ENCODE measurements at places on chromosomes 5 and 9.

- no peaks in the 10 kb centered on the region for H3K4me1 ChIP-seq
- no peak for DNase-seq
- no peaks in the 10 kb centered on the region for H3K36me3 ChIP-seq
- H3K4me3 ChIP-seq: no peak overlapping the region
- no peak overlapping the region for H3K27ac ChIP-seq
Observed at GRCh38 chr9:25557645-25558300, 120.5 kb downstream of the TUSC1 start.

DNA sequence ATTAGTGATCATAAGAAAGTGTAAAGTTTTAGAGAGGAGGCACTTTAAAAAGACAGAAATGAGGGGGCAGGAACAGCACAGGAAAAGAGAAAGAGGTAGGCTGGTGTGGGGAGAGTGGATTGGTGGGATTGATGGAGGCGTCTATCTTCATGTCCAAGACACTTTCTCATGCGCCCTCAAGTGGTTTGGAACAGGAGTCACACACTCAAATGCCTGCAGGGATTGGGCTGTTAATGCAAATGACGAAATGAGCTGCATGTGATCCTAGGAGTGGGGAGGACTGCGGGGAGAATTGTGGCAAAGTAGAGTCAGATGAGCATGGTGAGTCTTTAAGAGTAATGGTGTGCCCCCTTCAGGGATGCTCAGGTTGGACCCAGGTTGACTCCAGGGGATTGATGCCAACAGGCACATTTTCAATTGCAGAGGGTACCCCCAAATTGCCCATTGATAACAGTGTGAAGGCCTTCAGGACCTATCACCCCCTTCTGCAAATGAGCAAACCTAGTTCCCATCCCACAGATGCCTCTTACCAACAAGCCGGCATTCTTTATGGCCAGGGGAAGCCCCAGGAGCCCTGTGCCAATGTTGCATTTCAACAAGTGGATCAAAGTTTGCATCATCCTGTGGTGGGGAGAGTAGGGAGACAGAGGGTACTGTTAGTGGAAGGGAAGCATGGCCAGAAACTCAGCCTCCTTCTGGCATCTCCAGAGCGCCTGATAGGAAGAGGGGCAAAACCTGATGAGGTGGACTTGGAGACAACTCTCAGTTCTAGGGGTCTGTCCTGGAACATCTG is 5.3 kb downstream of the SLC36A3 start:
- H3K4me3 ChIP-seq: no peak overlapping the region
- no peaks in the 10 kb centered on the region for H3K36me3 ChIP-seq
- H3K27ac ChIP-seq: no peak overlapping the region

DNA sequence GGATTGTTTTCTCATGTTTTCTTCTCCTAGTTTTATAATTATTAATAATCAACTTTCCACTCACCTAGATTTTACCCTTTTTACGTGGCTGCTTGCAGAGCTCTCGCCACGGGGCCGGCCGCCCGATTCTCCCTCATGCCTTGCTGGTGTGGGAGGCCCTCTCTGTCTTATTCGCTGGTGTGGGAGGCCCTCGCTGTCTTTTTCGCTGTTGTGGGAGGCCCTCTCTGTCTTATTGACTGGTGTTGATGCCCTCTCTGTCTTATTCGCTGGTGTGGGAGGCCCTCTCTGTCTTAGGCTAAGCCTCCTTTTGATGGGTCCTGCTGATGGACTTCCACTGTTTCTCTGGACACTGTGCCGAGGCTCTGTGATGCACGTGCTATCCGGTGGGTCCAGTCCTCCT is 161.3 kb upstream of the IRX2 start:
- H3K4me3 ChIP-seq: no peak overlapping the region
- H3K27me3 ChIP-seq: no peaks in the 10 kb centered on the region
- DNase-seq: no peak
- H3K27ac ChIP-seq: no peak overlapping the region
- no peaks in the 10 kb centered on the region for H3K36me3 ChIP-seq
- H3K4me1 ChIP-seq: no peaks in the 10 kb centered on the region

GRCh38 chr5:95583992-95584391 is 29.1 kb downstream of the ARSK start:
- no peaks in the 10 kb centered on the region for H3K36me3 ChIP-seq
- H3K4me3 ChIP-seq: no peak overlapping the region
- H3K27me3 ChIP-seq: no peaks in the 10 kb centered on the region
- no peaks in the 10 kb centered on the region for H3K4me1 ChIP-seq

GRCh38 chr5:126745259-126745992 is 31.5 kb upstream of the LMNB1 start:
- DNase-seq: no peak
- no peak overlapping the region for H3K4me3 ChIP-seq
- no peaks in the 10 kb centered on the region for H3K36me3 ChIP-seq
- no peak overlapping the region for H3K27ac ChIP-seq

DNA sequence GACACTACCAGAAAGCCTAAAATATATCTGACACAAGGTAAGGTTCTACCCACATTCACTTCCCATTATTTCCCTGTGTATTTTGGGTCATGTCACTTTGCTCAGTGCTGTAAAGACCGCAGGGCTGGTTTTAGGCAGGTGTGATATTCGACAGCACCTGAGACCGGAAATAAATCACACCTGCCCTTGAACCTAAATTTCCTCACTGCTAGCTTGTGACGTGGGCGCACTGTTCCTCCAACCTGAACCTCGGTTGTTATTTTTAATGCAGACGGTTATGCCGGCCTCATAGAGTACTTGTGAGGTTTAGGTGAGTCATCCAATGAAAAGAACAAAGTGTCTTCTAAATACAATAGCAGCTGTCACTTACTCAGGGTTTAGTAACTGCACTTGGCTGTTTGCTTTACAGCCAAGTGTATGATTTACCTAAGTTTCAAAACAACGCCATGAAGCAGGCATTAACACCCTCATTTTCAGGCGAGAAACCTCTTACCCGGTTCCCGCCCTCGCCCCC is 20.7 kb upstream of the ZNF782 start:
- no peak for DNase-seq
- peak overlapping the region; percentile 55 for H3K4me3 ChIP-seq
- H3K36me3 ChIP-seq: no peaks in the 10 kb centered on the region
- peaks cover 4% of the 10 kb centered on the region for H3K27me3 ChIP-seq
- peaks cover 13% of the 10 kb centered on the region for H3K4me1 ChIP-seq
